Immature natural killer cell (primary cell): ENCODE measurements at places on chromosomes 4 and X. TPM values are rescaled to one million over a fixed set of nuclear protein-coding genes. Genes with fewer than 3 reads are reported as not detected.

Gene PSMD10
- 62.8 TPM for polyA plus RNA-seq

Gene SCRG1
- not detected for polyA plus RNA-seq

Gene GIMD1
- polyA plus RNA-seq: not detected

Gene TMEM35A
- not detected for polyA plus RNA-seq

Gene HSFX4
- not detected for polyA plus RNA-seq

Gene MAP3K15
- polyA plus RNA-seq: not detected

DNA sequence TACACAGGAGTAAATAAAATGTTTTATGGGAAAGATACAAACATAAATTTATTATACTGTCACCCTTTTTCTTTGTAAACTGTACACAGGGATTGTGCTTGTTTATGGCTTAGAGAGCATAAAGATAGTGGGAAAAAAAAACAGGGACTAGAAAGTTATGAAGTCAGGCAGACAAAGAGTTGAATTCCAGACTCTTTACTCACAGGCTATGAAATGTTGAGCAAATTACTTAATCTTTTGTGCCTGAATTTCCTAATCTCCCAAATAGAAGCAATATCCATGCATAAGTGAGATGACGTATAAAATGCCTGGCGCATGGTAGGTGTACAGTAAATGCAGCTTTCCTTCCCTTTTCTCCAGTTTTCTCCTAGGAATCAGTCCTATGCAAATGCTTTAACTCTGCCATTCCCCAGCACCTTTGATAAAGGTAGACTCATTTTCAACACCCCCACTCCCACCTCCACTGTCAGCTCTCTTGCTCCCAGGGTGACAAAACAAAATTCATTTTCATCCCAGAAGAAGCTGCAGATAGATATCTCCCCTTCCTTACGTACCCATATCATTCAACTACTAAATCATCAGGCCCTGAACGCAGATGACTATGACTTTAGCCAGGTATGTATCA is 44.5 kb upstream of the BTC start:
- no peak overlapping the region for H3K4me3 ChIP-seq
- H3K4me1 ChIP-seq: no peaks in the 10 kb centered on the region
- no peak for DNase-seq

- peaks cover 7% of the 10 kb centered on the region for H3K27me3 ChIP-seq
- H3K36me3 ChIP-seq: no peaks in the 10 kb centered on the region
- no peak overlapping the region for H3K27ac ChIP-seq
- DNase-seq: peak; percentile 5
- no peak overlapping the region for H3K4me3 ChIP-seq
- H3K4me1 ChIP-seq: peaks cover 8% of the 10 kb centered on the region
Measured at GRCh38 chrX:39167791-39168190, 366.5 kb downstream of the MID1IP1 start.

- no peak overlapping the region for H3K27ac ChIP-seq
- no peaks in the 10 kb centered on the region for H3K27me3 ChIP-seq
- DNase-seq: no peak
- no peaks in the 10 kb centered on the region for H3K36me3 ChIP-seq
- H3K4me1 ChIP-seq: no peaks in the 10 kb centered on the region
Measured at GRCh38 chr4:89587364-89587763, 249.6 kb downstream of the SNCA start.

- no peaks in the 10 kb centered on the region for H3K36me3 ChIP-seq
- no peaks in the 10 kb centered on the region for H3K27me3 ChIP-seq
- DNase-seq: no peak
- no peaks in the 10 kb centered on the region for H3K4me1 ChIP-seq
- H3K4me3 ChIP-seq: no peak overlapping the region
- H3K27ac ChIP-seq: no peak overlapping the region
Measured at GRCh38 chrX:11105080-11105479, 6.1 kb upstream of the HCCS start.

DNA sequence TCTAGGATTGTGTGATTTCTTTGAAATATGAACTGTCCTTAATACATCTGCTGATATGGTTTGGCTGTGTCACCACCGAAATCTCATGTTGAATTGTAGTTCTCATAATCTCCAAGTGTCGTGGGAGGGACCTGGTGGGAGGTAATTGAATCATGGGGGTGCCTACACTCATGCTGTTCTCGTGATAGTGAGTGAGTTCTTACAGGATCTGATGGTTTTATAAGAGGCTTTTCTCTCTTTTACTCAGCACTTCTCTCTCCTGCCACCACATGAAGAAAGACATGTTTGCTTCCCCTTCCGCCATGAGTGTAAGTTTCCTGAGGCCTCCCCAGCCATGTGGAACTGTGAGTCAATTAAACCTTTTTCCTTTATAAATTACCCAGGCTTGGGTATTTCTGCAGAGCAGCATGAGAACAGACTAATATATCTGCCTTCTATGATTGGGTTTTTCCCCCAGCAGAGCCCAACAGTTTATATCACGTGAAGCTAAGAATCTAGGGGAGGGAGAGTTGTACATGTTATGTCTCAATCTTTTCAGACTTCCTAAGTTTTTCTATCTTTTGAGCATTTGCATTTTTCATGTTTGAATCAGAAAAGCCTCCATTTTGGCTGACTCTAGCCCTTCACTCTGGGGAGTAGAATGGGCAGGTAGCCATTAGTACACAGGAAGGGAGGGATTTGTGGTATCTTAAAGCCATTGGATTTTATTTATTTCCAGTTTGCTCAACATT is 58.9 kb downstream of the PLAC1 start:
- no peaks in the 10 kb centered on the region for H3K36me3 ChIP-seq
- no peak overlapping the region for H3K4me3 ChIP-seq
- peaks cover 2% of the 10 kb centered on the region for H3K27me3 ChIP-seq
- H3K27ac ChIP-seq: no peak overlapping the region
- no peak for DNase-seq
